ENCODE measurements at places on chromosomes 5 and 9.

- no peak for DNase-seq
Observed at GRCh38 chr5:128535251-128535650, 2.8 kb downstream of the FBN2 start.

DNA sequence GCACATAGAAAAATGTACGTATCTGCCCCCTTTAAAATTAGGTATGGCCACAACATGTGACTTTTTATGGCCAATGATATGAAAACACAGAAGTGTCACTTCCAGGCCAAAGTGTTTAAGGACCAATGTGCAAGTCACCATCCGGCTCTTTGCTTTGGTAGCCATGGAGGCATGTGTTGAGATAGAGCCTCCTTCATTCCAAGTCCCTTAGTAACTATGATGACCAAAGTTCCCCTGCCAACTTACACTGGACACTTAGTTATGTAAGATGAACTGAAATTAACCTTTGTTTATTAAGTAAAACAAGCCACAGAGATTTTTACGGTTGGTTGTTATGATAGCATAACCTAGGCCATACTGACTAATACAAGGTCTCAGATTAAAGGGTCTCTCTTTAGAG, 51.0 kb downstream of the FBN2 start:
- no peak for DNase-seq

GRCh38 chr9:72485821-72486593, 35.4 kb upstream of the TMC1 start:
- DNase-seq: no peak

- DNase-seq: no peak
Observed at GRCh38 chr9:100472788-100473275, at the start of gene TMEFF1. TSS of gene TMEFF1 (plus strand) at chr9:100473149. CDS start at chr9:100473545, 396 bp downstream.

DNA sequence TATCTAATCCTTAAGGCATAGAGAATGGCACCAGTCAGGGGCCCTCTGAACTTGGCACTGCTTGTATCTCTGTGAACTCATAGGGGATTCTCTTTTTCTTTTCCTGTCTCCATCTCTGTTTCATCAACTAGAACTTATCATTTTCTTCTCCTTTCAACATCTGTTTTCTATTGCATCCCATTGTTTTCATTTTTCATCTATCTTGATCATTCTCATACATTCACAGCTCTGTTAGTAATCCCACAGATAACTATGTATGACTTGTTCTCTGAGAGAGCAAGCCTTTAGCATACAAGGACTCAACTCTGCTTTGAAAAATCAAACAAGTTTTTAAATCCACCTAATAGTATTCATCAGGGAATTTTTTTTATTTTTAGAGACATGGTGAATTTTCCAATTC, 264.3 kb downstream of the ARRDC3 start:
- DNase-seq: no peak

DNA sequence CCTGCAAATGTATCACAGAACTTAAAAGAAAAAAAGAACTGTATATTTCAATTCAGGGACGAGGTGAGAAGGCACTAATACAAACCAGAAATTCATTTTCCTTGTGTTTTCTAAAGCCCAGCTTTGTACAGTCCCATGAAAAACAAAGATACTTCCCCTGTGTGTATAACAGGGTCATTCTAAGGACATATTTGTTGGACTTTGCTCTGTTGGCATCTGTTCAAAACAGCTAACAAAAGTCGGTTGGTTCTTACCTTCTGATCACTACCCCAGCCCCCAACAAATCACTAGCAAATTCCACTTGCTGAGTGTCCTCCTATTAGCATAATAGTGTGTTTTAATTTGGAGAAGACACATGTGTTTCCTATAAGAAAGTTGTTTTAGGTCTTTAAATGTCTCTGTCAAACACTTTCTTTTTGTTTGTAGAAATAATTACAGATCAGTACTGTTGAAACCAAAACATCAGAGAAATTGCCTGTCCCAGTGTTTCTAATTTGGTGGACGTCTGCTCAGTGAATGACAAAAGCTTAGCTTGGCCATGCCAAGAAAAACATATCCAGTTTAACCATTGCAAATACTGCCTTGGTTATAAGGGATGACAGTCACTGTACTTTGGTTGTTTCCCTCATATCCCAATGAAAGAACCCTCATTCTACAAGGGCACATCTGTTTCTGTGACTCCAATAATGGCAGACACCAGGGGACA, 480.5 kb downstream of the EBF1 start:
- no peak for DNase-seq

DNA sequence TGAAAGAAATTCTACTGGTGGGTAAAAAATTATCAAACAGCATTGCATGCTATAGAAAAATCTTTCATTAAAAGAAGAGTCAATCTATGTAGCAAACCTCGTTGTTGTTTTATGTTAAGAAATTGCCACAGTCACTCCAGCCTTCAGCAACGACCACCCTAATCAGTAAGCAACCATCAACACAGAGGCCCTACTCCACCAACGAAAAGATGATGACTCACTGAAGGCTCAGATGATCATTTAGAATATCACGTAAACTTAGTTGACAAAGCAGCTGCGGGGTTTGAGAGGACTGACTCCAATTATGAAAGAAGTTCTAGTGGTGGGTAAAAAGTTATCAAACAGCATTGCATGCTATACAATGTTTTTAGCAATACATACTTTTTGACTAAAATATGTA, 242.6 kb downstream of the DRD1 start:
- DNase-seq: no peak

DNA sequence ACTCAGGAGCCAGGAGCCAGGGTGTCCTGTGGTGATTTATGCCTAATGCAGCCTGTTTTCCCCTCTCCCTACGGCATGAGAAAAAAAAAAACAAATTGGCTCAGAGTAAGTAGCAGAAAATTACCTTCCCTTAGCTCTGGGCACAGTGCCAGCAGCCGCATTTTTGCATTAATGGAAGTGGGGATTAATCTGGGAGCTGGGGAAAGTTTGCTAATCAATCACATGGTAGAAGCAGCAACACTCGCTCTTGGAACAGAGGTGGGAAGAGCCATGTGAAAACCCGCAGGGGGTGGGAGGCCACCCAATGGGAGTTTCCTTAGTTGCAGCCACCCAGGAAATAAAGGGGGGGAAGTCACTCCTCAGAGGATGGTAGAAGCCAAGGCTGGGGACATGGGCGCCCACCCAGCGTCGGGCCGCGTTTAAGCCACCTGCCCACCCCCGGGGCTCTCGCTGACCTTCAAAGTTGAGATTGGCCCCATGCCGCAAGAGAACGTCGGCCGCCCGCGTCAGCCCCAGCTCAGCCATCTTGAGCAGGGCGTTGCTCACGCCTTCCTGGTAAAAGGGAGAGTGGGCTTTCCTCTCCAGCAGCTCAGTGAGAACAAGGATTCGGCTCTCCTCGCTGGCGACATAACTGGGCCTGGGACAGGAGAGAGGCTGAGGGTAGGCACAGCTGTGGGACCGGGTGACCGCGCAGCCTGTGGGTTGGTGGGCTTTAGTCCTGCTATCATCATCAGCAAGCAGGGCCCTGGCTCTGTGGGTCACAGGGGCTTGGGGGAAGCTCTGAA, 1.7 kb downstream of the ASB6 start:
- DNase-seq: no peak

DNA sequence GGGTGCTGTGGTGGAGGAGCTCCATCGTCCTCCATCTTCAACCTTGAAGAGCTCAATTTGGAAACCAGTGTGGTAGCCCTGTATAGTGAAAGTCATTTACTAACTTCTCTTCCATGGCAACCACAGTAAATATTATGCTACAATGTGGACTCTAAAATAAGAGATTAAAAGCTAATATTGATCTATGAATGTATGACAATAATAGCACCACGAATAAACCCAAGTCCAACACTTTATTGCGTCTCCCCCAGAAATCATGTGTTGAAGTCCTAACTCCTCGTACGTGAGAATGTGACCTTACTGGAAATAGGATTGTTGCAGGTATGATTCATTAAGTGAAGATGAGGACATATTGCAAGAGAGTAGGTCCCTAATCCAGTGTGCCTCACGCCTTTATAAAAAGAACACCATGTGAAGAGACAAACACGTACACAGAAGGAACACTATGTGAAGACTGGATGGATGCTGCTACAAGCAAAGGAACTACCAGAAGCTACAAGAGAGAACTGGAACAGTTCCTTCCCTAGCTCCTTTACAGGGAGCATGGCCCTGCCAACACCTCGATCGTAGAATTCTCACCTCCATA, 276.2 kb downstream of the PDE4D start:
- no peak for DNase-seq

- DNase-seq: no peak
Observed at GRCh38 chr5:24633715-24634325, 11.0 kb downstream of the CDH10 start.

DNA sequence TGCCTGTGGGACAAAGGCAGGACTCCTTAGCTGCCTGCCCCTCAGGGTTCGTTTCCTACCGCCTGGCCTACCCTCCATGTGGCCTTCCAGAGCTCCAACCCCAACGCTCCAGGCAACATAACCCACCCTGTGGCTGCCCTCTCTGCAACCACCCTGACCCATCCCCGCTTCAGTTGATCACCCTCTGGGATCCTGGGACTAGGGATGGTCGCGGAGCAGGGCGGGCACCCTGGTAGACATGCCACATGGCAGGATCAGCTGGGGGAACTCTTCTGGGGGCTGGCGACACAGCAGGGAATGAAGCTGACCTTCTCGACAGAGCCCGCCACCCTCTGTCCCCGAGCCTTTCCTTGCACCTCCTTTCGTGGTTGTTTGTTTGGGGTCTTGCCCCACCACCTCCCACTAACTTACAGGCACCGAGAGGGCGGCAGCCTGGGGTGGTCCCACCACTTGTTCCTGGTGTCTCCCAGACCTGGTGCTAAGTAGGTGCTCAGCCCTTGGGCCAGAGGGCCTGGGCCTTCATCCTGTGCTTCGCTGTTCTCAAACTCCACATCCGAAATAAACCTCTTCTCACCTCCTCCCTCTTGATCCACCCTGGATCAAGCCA, 243.1 kb downstream of the PBX3 start:
- DNase-seq: no peak

DNA sequence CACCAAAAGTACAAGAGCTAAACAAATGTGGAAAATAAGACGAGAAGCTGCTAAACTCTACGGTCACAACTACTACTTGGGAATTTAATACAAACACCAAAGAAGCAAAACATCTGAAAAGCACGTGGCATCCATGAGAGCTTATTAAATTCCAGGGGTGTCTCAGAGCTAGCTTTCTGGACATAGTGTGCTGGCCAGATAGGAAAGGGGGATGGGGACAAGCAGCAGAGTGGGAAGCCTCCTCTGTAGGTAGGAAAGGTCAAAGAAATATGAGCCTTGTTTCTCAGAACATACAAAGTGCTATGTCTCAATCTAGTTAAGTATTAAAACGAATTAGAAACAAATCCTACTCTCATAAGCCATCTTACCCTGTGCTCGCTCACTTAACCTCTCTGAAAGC, 51.3 kb upstream of the GOLPH3 start:
- no peak for DNase-seq

- no peak for DNase-seq
Observed at GRCh38 chr5:3925935-3926334, 330.3 kb downstream of the IRX1 start.

DNA sequence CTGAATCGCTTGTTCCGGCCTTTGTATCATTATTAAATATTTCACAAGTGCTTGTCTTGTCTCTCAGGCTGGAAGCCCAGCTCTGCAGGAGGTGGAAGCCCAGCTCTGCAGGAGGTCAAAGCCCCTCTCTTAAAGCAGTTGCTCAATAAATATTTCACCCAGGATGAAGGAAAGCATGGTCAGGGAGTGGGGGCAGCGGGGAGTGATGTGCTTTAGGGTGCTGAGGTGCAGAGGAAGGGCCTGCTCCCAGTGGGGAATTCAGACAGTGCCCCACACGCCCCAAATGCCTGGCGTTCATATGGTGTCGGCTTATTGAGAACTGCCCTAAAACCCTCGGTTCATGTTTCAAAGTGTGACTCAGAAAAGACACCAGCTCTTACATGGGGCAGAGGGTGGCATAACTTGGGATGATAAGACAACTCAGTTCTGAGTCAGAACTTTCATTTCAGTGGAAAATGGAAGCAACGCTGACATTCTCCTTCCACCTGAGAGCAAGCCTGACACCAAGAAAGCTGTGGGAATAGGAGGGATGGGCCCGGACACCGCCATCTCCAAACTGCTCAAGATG, 114.3 kb upstream of the DAP start:
- DNase-seq: no peak

GRCh38 chr5:10632110-10632761, 68.4 kb downstream of the ANKRD33B start:
- no peak for DNase-seq

DNA sequence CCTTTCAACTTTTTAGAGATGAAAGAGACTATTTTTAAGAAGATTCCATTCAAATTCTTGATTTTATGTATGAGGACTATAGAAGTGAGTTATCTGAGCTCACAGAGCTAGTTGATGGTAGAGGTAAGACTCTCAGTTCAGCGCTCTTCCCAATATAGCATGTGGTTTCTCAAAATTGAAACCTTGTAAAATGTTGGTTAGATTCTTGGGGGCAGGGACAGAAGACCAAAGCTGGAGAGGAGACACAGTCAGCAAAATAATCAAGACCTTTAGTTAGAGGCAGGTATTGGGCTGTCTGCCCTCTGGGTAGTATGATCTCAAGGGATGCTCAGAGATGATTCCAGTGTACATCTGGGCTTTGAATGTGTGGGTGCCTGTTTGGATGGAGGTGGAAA, 246.4 kb downstream of the SH3GL2 start:
- no peak for DNase-seq

Measured in stimulated activated CD4-positive, alpha-beta T cell treated with anti-CD3 and anti-CD28 coated beads, TNF-alpha, amount 100 ng/mL, for 4 hours (primary cell).